ENCODE measurements at places on chromosomes 12 and 14.

- DNase-seq, result no peak
Observed at GRCh38 chr14:99233222-99234035, 38.6 kb downstream of the BCL11B start.

GRCh38 chr14:75217508-75218206, 41.2 kb upstream of the TMED10 start:
- no peak for DNase-seq

- DNase-seq, result no peak
Observed at GRCh38 chr12:83404521-83404920, 717.8 kb downstream of the TMTC2 start.

- no peak for DNase-seq
Observed at GRCh38 chr12:22414742-22415141, 80.2 kb upstream of the ST8SIA1 start.

GRCh38 chr12:113831016-113831415, 135.1 kb downstream of the RBM19 start:
- DNase-seq, result no peak

- no peak for DNase-seq
Observed at GRCh38 chr12:39357041-39357440, 85.9 kb downstream of the KIF21A start.

GRCh38 chr14:59292028-59292427, 103.6 kb downstream of the DAAM1 start:
- DNase-seq, result no peak

DNA sequence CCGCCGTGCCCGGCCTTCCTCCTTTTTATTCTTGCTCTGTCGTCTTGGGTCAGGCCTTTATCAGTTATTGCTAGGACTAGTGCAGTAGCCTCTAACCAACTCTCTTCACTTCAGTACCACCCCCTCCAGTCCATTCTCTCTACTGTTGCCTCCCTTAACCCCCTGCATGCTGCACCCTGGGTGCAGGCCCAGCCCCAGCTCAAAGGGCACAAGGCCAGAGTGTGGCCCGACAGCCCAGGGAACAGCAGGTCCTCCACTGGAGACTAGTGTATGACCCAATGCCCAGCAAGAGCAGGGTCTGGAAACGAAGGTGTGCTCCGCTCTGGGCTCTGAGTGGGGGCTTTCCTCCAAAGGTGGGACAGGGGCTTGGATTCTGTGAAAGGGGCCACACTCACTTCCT, 30.0 kb upstream of the RFLNA start:
- no peak for DNase-seq

DNA sequence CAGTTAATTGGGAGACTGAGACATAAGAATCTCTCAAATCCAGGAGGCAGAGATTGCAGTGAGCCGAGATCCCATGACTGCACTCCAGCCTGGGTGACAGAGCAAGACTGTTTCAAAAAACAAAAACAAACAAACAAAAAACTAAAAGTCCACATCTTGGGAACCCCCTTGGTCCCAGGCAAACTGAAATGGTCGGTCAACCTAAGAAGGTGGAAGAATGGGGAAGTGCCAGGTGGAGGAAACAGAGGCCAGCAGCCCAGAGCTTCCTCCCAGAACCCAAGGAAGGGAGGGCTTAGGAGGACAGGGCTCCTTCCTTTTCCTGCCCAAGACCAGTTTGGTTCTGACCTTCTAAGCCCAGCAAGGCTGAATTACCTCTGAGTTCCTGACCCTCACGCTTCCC, 121.0 kb upstream of the FUT8 start:
- no peak for DNase-seq

DNA sequence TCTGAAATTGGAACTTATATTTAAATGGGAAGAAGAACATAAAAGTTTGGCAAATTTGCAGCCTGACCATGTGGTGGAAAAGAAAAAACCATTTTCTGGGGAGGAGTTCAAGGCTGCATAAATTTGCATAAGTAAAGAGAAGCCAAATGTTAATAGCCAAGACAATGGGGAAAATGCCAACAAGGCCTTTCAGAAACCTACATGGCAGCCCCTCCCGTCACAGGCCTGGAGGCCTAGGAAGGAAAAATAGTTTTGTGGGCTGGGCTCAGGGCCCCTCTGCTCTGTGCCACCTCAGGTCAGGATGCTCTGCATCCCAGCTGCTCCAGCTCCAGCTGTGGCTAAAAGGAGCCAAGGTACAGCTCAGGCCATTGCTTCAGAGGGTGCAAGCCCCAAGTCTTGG, 67.6 kb upstream of the CCDC60 start:
- no peak for DNase-seq

DNA sequence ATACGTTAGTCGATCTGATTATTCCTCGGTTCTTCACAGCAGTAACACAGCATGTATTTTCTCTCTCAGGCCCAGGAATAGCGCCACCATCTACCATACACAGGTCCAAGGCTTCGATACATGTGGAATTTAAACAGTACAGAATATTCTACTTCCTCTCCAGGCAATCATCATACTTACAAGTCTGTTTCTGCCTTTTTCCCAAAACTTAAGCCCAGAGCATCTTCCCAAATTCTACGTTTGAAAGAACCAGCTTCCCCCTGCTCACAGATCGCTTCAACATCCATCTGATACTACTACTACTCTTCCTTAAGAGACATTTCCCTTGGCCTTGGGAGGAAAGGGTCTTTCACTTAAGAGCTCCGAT, 626 bp downstream of the TXNDC16 start:
- DNase-seq, result no peak

Data from stimulated activated CD4-positive, alpha-beta T cell treated with anti-CD3 and anti-CD28 coated beads, Interleukin-2, amount 100 ng/mL, for 24 hours (primary cell).